ENCODE measurements at places on chromosomes 5 and 9.

- no peak for DNase-seq
These were observed 55.2 kb downstream of the NTNG2 start for GRCh38 chr9:132216861-132217619.

DNA sequence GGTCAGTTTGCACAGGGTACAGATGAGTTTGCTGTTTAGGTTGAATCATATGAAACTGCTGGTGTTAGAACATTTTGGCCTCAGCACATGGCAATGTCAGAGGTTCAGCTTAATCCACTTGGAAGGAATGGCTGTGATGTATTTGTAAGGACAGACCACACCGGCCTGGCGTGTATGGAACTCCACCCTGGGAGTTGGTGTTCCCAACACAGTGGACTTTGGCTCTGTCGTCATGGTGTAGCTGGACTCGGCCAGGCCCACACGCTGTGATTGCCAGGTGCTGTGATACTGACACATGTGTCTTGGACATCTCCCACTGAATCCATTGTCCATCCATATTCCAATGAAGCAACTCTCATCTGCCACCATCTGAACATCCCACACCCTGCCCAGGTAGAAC is 90.3 kb downstream of the ZNF618 start:
- DNase-seq: no peak

- DNase-seq: peak; percentile 71
These were observed 21.4 kb downstream of the GLRA1 start for GRCh38 chr5:151903243-151903653.

GRCh38 chr5:131825404-131826013 is 28.7 kb upstream of the FNIP1 start:
- no peak for DNase-seq

DNA sequence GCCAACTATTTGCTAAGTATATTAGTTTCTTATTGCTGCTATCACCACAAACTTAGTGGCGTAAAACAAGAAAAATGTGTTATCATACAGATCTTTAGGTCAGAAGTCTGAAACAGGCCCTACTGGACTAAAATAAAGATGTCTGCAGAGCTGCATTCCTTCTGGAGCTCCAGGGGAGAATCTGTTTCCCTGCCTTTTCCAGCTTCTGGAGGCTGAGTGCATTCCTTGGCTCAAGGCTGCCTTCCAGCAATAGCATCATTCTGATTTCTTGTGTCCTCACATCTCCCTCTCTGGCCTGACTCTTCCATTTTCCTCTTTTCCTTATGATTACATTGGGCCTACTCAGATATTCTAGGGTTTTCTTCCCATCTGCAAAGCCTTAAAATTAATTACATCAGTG is 15.9 kb downstream of the MAN2A1 start:
- no peak for DNase-seq

- DNase-seq: no peak
These were observed 124.7 kb upstream of the TNPO1 start for GRCh38 chr5:72691751-72692150.
